ENCODE measurements at places on chromosomes 5 and 9. TPM values are rescaled to one million over a fixed set of nuclear protein-coding genes. Genes with fewer than 3 reads are reported as not detected.

CAMK2A gene
- 1.8 TPM for total RNA-seq

DNA sequence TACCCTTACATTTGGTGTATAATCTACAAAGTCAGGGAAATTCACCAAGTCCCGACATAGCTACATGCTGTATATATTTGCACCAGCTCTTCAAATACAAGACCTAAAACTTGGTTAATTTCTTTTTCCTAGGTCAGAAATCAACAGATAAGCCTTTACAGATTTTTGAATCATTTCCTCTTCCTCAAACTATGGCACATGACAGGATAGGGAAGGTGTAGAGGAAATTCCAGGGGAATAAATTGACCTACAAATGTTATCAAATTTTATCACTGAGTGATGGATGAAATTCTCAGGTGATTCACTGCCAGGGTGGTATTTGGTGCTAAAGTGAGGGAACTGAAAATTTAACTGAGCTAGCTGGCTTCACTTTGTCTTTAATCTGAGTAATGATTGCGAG is 360.0 kb downstream of the BNC2 start:
- DNase-seq = no peak

DNA sequence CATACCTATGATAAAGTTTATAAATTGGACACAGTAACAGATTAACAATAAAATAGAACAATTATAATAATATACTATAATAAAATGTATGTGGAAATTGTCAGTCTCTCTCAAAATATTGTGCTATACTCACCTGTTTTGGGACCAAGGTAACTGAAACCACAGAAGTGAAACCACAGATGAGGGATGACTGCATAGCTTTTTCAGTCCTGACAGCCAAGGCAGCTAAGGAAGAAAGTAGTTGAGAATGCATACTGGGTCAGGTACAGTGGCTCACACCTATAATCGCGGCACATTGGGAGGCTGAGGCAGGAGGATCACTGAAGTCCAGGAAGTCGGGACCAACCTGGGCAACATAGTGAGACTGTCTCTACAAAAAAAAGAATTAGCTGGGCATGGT is 8.9 kb downstream of the SRP19 start:
- no peak for DNase-seq

PAPPA gene
- 5.9 TPM for total RNA-seq

DNA sequence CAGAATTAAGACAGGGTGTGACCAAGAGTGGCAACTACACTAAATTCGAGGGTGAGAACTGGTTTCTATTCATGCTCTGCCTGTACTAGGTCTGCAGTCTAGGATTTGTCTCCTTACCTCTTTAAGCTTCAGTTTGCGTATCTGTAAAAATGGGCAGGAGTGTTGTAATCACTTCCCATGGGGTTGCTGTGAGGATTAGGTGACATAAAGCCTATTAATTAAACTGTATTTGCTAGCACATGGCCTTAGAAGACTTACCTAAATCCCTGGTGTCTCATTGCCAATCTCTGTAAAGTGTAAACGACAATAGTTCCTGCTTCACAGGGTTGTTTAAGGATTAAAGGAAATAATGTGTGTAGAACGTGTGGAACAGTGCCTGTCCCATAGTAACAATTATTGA is 193.6 kb downstream of the DRD1 start:
- DNase-seq = no peak

DNA sequence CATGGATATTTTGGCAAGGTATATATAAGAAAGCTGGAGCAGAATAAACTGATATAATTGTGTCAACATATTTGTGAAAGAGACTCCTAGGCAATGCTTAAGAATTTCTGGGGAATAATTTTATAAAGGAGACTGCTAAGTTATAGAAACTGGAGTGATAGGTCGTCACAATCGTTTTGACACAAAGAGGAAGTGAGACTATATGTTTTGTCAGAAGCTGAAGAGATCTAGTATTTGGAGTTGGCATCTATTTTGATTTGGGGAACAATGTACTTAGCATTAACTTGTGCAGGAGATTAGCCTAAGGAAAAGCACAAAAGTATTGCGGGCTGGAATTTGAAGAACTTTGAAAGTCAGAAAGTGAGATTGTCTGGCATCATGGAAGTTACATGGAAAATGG is 582.5 kb downstream of the TAF11L14 start:
- DNase-seq = no peak

GRCh38 chr5:156188016-156188415 is 138.9 kb upstream of the SGCD start:
- DNase-seq = no peak

DNAI1 gene
- total RNA-seq = not detected

DNA sequence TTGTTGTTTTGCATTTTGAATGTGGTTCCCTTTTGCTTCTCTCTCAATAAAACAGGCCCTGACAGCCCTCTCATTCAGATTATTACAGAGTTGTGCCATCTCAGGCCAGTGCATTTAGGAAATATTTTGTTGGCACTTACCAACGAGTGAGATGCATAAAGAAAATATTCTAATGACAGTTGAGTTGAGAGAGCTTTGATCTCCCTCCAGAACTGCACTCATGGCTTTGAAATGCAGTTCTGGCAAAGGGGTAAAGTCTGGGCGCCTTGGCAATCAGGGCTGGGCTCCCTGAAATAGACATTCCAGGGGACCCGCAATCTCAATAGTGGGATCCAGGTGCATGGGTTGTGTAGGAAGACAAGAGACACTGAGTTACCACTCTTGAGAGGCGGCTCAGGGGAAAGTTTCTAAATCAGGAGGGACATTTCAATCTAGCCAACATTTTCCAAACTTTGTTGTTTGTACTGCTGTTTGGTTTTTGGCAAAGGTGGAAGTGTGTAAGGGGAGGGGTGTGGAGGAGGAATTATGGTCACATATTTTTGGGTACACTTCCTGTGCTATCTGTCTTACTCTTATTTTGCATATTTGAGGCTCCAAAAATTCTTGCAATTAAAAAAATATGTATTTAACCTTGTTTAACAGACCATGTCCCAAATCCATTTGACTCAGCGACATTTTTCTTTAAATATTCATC is 48.8 kb downstream of the PAPPA start:
- no peak for DNase-seq

OTP gene
- total RNA-seq = not detected

CAAP1 gene
- total RNA-seq = 27.3 TPM

SPARC gene
- 5,536 TPM for total RNA-seq

DNA sequence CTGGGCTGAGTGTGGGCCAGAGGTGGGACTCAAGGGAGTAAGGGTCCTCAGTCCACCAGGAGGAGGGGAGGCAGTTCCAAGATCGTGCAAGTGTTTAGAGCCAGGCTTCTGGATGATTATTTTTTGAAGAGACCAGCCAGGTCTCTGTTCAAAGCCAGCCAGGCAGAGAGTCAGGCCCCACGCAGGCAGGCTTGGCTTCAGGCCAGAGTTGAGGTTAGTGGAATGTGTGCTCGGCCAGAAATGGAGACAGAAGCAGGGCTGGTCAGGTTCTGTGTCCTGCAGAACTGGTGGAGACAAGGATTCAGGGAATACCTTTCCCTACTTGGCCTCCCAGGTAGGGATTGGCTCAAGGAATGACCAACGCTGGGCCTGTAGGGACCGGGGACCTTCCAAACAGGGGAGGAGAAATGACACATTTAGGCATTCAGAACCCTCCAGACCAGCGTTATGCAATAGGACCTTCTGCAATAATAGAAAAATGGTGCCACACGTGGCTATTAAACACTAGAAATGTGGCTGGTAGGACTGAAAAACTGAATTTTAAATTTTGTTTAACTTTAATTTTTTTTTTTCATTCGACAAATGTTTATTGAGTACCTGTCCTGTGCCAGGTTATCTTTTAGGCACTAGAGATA is 106.2 kb downstream of the CMYA5 start:
- no peak for DNase-seq

DDX46 gene
- 50.5 TPM for total RNA-seq

DNA sequence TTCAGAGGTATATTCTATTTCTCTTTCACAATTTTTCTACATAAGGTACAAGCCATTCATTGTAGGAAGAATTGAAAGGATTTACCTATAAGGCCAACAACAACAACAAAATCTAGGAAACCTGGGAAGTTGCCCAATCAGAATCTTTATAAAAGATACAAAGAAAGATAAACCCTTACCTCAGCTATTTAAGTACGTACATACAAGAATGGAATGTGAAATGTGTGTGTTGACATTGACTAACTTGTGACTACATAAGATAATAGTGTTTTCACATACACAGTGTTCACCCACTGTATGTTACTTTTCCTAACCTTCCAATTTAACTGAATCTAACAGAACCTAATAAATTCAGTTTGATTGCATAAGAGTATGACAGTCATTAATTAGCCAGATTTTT is 154.1 kb downstream of the ADAMTS6 start:
- DNase-seq = no peak

DNA sequence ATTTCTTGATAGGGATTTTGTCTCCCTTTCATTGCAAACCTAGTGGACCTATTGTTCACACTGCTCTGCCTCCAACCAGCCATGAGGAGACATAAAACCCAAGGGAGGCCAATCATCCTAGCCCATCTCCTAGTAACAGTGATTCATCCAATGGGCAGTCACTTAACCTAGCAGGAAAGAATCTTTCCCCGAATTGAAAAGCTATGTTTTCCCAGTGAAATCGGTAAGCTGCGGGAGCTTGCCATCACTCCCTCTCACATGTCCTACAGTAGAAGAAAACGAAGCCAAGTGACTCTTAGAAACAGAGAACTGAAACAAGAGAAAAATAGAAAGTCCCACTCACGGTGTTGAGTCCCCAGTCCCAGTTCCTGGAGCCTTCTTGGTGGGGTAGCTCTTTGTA is 123.3 kb downstream of the SUSD1 start:
- no peak for DNase-seq

DNA sequence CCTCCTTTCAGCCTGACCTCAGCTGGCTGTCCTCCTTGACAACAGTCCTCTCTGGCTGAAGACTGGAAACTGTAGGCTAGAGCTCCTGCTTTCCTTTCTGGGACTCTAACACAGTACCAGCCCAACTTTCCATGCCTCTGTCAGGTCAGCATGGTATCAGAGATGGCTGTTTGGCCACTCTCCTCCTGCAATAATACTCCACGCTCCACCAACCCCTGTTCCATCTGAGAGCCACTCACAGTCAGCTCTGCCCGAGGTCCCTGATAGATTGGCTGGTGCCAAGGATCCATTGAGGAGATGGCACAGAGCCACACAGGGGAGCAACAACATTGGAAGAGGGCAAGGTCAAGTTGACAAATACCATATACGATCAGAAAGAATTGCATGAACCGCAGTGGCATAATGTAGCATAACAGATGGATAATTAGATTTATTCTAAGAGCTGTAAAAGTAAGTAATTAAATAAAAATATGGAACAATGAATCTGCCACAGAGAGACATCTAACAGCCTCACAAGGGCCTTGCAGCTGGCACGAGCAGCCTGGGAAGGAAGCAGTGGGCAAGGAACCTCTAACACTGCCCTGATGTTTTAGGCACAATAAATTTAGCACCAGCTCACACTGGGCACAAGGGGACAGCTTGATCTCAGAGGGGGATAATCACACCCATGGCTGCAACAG is 94.3 kb upstream of the LRRTM2 start:
- no peak for DNase-seq

PCDHA9 gene
- total RNA-seq = 0.90 TPM

GRCh38 chr5:43044181-43044914 is 4.2 kb upstream of the ANXA2R start:
- DNase-seq = no peak

DNA sequence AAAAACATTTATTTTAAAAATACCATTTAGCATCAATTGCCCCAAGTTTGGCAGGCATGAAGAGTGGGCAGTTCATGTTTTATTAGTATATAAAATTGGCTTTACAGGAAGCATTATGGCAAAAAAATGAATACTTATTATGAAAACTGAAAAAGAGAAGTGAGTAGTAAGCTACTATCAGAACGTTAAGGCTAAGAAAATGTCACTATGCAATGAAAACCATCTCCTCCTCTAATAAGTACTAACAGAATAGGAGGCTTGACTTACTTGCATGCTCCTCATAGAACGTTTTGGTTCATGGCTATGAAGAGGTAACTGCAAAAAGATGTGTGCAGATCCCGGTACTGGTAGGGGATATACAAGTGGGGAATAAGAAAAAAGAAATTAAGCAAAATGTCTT is 23.6 kb downstream of the TICAM2 start:
- no peak for DNase-seq

LAMC3 gene
- total RNA-seq = 12.2 TPM

GRCh38 chr9:133144142-133144903 is 19.4 kb downstream of the GBGT1 start:
- DNase-seq = no peak

CARD6 gene
- 6.0 TPM for total RNA-seq

- no peak for DNase-seq
Observed at GRCh38 chr5:172438319-172438668, 16.0 kb downstream of the SH3PXD2B start.

DNA sequence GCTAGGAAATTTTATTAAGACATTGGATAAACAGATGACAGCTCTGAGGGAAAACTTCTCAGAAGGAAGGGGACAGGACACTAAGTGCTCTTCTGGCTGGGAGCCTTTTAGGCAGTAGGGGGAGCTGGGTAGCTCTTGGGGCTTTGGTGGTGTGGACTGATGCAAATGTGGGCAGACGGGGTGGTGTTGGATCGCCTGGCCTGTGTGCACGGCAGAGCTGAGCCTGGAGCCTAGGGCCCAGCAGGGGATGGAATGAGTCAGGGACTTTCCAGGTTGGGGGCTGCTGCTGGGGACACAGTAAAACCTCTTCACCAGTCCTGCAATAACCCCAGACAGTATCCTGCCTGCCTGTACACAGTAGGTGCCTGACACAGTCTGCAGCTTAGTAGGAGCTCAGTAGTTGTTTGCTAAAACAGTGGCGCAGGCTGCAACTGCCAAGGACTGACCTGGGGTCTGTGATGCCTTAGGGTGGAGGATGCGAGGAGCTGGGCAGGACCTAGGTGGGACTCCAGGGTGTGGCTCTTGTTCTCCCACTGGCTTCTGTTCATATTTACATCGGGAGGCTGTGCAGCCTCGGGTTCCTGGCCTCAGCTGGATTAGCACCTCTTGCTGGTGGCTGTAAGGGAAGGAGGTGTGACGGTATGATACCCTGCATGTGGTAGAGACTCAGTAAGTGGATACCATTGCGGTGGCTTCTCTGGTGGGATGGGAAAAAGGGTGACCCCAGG is 83.8 kb downstream of the DAB2IP start:
- no peak for DNase-seq

- no peak for DNase-seq
Observed at GRCh38 chr5:111337688-111338087, 113.5 kb downstream of the CAMK4 start.

GRCh38 chr5:170430866-170431437 is 41.8 kb upstream of the KCNMB1 start:
- DNase-seq = no peak

DNA sequence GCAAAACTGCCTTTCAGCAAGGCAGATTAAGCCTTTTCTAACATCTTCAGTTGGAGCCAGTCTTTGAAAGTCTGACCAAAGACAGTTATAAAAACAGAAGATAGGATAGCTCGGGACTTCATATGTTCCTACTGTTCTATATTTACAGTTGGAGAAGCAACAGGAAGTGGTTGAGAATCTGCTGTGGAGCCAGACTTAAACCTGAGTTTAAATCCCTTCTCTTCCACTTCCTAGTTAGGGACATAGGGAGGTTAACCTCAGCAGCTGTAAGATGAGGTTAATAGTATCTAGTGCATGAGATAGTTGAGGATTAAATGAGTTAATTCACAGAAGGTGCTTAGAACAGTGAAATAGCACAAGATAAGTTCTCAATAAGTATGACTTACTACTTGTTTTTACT is 84.5 kb upstream of the FREM1 start:
- DNase-seq = no peak
